IMR-90 (cell line): ENCODE measurements at places on chromosomes 6 and 20.

GRCh38 chr6:113031591-113032238 is 684.6 kb downstream of the RFPL4B start:
- DNase-seq, result no peak

- no peak for DNase-seq
Measured at GRCh38 chr6:73104921-73105320, 120.4 kb downstream of the KHDC1L start.

- DNase-seq, result no peak
Measured at GRCh38 chr6:31723245-31723979, at the start of gene MPIG6B. TSS of gene MPIG6B (plus strand) at chr6:31723373. CDS start at chr6:31723384, 11 bp downstream.

DNA sequence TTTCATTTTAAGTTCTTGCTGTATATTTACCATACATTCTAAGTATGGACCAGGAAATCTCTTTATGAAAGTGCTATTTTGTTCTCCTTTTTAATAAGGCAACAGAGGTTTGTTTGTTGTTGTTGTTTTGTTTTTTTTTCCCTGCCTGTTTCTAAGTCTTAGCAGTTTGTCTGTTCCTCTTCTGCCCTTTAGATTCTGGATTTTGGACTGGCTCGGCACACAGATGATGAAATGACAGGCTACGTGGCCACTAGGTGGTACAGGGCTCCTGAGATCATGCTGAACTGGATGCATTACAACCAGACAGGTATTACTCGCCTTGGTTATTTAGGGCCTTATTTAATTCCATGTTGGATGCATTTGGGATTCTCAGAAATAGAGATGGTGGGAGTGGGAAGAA is 48.0 kb downstream of the MAPK14 start:
- DNase-seq, result no peak

- DNase-seq, result no peak
Measured at GRCh38 chr6:96340164-96340563, 181.4 kb upstream of the UFL1 start.

GRCh38 chr6:90229331-90230010 is 67.2 kb downstream of the BACH2 start:
- DNase-seq, result no peak

GRCh38 chr6:84718038-84718955 is 46.1 kb downstream of the TBX18 start:
- DNase-seq, result no peak
